Femur (tissue), 1 donor: ENCODE measurements at places on chromosomes 12 and 14.

DNA sequence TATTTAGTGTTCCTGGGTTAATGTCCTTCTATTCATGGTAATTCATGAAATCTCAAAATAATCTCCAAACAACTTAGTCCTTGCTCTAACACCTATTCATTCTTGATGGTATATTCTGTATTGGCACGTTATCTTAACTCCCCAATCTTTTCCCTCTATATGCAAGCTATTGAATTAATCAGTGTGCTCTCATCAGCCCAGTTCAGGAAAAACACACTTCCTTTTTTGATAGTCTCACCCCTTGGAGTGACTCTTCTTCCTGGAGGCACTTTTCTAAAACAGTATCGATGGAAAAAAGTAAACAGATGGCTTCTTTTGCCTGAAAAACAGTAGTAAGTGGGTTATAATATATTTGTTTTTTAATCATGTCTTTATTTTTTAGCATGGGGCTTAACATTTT, 28.6 kb downstream of the TULP3 start:
- DNase-seq = no peak

DNA sequence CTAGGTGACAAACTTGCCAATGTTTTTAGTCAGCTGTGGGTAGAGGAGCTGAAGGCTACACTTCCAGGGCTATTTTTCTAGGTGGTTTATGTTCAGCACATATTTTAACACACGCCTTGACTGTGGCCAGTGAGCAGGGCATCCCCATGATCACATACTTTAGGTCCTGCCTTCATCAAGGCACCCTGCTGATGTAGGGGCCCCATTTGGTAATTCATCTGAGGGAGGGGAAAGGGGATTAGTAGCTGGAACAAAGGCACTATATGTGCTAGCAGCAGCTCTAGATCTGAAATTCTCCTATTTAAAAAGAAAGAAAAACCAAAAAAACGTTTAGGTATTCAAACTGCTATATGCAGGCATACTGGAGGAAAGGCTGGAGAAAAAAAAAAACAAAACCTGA, 14.5 kb downstream of the EGLN3 start:
- no peak for DNase-seq

- no peak for DNase-seq
Measured at GRCh38 chr12:24746864-24747263, 202.0 kb downstream of the BCAT1 start.

- DNase-seq = no peak
Measured at GRCh38 chr12:107484941-107485340, 200.7 kb upstream of the PWP1 start.

DNA sequence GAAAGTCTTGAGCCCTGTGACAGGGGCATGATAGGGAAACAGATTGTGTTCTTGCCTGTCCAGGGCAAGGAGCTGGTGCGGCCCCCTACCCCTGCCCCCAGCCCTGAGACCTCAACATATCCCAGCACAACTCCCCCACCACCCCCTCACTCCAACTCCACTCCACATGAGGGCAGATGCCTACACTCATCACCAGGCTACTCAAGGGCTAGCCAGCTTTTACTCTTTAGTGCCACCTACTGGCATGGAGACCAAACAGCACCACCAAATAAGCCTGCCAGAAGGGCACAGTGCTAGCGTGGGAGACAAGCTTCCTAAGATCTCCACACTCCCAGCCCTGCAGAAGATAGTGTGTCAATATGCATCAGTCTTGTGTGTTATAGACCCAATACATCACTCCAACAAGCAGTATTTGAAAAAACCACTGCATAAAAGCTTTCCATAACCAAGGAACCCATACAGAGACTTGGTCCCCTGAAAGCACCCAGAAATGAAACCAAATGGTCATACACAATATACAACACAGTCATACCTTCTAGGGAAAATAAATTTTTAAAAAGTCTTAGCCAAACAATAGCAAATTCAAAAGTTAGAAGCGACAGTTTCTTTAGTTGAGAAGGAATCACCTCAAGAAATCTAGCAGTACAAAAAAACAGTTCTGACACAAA, 154.4 kb downstream of the KCNK10 start:
- no peak for DNase-seq

GRCh38 chr12:2034633-2035430, 18.0 kb upstream of the CACNA1C start:
- DNase-seq = peak; percentile 85
